ENCODE measurements at places on chromosomes 12 and 14.

GRCh38 chr12:32918890-32919801 is 22.6 kb upstream of the PKP2 start:
- DNase-seq = no peak

DNA sequence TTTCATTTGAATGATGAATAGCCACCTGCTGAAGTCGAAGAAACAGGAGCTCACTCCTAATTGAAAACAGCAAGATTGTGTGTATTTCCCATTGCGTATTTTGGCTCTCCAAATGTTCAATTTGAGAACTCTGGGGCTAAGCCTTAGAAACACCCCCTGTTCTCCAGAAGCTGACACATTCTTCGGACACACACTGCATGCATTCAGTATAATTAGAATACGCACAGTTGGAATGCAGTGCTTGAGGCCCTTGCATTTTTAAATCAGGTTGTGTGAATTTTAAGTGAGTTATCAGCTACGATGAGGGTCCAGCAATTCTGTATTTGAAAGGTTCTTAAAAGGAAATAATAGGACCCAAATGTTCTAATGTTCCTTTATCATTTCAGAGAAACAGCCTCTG is 103.8 kb downstream of the PRKD1 start:
- no peak for DNase-seq

DNA sequence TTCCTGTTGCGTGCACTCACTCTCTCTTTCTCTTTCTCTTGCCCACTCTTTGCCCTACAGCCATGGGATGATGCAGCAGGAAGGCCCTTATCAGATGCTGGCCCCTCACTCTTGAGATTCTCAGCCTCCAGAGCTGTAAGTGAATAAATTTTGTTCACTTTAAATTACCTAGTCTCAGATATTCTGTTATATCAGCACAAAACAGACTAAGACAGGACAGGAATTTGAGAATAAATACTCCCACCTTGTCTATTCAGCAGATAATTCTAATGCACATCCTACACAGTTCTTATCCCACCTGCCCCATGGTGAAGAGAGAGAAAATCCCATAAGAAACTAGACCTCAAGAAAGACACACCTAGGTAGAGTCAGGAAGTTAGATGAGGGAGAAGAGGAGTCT is 25.8 kb upstream of the G2E3 start:
- no peak for DNase-seq

DNA sequence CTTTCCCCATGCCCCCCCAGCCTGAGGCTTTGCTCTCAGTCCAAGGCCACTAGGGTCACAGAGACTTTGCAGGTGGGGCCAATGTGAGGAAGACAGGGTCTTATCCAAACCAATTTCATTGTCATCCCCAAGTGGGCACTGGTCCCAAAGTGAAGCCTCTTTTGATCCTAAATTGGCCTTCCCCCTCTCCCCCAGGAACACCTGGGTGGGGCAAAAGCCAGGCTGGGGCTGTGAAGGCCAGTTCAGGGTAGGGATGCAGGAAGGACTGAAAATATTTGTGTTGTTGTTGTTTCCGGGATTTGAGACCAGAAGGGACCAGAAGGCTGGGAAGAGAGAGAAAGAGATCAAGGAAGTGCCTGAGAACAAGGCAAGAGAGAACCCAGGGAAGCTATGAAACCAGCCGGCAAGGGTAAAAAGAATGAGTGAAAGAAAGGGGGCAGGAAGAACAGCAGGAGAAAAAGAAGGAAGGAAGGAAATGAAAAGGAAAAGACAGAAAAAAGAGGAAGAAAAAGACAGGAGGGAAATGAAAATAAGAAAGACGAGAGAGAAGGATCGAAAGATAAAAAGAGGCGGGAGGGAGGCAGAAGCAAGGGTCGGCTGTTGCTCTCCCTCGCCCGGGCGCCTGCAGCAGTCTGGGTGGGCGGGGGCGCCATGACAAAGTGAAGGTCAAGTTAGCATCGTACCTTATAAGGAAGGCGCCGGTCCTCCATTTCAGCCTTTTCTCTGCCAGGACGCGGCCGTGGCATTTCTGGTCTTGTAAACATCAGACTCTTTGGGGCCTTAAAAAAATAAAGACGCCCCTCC is 7.4 kb upstream of the HOXC11 start:
- DNase-seq = no peak

DNA sequence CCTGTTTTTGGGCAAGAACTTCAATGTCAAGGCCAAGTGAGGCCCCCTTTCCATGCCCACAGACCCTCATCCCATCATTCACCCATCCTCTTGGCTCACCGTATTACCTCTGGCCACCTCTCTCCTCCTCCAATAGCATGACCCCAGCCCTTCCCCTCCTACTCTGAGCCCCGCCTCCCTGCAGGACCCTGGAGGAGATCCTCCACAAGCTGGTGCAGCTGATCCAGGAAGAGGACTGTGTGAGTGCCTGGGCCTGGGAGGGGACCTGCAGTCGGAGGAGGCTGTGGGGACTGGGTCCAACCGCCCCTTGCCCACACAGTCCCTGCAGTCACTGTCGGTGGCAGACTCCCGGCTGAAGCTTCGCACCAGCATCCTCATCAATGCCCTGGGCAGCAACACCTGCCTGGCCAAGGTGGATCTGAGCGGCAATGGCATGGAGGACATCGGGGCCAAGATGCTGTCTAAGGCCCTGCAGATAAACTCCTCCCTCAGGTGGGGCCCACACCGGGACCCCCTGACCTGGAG is 7.2 kb downstream of the CARMIL3 start:
- DNase-seq = no peak

DNA sequence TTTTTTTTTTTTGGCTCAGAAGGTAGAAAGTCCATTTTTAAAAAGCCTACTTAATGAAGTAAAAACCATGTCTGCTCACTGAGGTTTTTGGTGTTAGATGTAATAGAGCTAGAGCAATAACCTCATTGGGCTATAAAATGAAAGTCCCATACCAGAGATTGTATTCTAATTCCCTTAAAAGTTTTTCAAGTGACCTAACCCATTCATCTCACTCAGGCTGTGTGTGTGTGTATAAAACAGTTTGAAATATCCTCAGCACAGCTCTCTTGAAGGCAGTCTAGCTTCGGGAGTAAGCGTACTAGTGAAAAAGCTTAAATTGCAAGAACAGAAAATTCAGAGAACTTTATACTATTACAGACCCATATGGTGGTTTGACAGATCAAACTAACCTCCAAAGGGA is 313.8 kb downstream of the CEP128 start:
- no peak for DNase-seq

DNA sequence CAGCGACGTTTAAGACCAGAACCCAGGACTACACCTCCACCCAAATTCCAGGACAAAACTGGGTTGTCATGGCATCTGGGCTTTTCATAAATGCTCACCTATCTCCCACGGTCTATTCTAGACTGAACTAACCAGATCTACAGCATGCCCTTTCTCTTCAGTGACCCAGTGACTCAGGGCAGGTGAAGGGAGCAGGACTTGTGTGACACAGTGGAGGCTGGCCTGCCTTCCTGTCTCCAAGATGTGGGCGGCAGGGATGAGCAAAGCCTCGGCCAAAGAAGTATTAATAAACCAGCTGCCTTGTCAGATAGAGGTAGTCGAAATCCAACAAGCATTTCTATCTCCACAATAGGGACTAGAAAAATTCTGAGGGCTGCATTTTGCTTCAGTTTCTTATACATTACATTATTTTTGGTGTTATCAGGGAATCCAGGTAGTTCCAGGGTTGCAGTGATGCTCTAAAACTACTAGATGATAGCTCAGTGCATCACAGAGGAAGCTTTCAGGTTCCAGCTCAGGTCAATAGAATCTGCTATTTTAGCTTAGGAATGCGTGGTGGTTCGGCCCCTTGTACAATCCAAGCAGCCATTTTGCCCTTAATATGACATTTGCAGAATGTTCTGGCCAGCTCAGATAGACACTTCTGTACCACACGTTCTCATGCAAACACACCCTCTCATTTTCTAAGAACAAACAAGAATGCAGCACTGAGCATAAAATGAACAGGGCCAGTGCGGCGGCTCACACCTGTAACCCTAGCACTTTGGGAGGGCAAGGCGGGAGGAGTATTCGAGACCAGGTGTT is 4.2 kb upstream of the GLRX5 start:
- no peak for DNase-seq

GRCh38 chr12:12180575-12180974 is 86.3 kb downstream of the LRP6 start:
- no peak for DNase-seq

GRCh38 chr14:56487761-56488160 is 91.8 kb upstream of the TMEM260 start:
- no peak for DNase-seq

GRCh38 chr12:71664411-71665089 is 449 bp downstream of the THAP2 start:
- DNase-seq = peak; percentile 14

DNA sequence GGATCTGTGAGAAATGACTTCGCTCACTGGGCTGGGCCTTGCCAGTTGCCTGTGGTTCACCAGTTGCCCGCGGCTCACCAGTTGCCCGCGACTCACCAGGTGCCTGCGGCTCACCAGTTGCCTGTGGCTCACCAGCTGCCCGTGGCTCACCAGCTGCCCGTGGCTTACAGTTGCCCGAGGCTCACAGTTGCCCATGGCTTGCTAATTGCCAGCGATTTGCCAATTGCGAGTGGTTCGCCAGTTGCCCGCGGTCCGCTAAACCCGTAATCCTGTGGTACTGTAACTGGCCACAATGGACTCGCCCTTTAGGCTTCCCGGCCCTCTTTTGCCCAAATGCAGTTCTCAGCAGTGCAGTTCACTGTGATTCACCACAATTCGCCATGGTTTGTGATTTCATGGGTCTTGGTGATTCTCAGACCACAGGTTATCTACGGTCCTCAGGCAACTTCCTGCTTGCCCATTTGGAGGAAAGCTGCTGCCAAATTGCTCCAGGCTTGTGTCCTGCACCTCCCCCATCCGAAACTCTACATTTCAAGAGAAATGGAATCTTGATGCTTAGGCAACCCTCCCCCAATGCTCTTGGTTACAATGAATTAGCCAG is 15.0 kb upstream of the MEG3 start:
- no peak for DNase-seq

GRCh38 chr12:1499351-1499750 is 95.0 kb downstream of the FBXL14 start:
- DNase-seq = no peak

DNA sequence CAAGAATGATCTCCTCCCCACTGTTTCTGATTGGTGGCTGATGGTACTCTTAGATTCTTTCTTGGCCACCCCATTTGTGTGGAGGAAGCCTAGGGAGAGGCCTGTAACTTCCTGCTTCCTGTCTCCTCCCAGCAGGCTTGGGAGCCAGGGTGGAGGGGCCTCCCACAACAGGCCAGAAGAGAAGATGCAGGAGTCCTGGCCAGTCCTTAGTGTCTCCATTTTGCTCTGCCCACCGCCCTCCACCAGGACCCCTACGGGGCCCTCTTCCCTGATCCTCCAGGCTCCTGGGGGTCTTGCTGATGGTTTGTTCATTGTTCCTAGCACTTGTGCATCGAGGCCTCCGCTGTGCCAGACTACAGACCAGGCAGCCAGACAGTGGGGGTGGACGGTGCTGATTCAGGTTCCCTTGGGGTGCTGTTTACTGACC is 6.8 kb downstream of the TSPAN9 start:
- no peak for DNase-seq

DNA sequence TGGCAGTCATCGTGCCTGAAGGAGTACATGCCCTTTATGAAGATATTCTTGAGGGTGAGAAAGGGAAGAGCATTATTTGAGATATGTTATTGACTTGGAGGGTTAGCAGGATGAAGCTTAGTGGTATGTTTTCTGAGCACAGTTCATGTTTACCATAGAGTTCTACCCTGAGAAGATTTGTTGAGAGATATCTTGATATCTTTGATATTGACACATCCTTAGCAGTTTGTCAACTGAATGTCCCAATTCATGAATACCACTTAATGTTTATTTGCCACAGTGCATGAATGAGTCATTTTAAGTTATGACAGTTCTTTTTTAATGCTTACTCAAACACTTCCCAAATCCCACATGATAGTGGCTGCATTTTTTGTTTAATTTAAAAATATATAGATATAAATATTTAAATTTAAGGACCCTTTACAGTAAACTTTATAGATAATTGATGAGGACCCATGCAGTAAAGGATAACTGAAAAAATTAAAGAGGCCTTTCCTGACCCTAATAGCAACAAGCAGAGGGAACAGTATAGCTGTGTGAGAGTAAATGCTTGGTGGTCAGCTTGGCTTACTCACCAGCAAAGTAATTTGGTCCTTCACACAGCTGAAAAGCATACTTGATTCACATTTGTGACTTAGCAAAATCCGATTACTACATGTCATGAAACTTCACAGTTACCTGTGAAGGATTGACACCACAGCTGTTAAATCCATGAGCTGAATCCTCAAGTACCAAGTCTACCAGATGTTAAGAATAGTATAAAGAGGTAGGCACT is 25.8 kb downstream of the SLC39A9 start:
- DNase-seq = no peak

DNA sequence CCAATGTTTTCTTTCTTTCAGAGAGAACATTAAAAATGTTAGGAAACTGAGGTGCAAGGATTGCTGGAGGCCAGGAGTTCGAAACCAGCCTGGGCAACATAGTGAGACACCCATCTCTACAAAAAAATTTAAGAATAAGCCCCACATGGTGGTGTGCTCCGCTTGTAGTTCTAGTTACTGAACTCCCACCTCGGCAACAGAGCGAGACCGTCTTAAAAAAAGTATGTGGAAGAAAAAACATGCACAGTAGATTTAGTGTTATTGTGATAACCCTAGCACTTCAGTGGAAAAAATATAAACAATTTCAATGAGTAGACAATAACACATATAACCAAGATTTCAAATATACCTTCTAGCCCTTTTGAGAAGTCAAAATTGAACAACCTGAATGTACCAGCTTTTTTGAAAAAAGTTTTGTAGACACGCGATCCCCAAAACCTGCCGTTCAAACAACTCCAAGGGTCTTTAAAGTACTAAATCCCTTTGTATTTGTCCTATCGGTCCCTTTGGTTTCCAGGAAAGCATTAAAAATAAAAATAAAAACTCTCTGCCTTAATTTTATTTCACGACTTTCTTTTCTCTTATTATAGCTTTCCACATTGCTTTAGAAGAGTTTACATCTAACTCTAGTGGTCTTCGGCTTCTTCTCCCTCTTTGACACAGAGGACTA is 1.0 kb upstream of the ANO6 start:
- DNase-seq = no peak

DNA sequence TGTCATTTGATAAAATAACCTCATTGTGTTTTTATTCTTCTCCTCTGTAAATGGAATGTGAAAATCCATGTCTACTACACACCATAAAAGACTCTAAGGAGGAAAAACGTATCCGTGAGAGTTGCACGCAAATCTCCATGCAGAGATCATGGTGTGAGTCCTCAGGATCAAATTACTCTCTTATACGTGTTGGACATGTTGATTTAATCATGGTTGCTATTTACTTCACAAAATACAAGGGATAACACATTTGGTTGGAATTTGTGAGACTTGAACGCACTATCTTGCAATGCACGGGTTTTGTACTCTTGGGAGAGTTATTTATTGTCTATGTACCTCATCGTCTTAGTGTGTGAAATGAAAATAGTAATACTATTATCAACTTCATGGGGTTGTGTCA is 128.0 kb upstream of the RASSF8 start:
- no peak for DNase-seq
